ENCODE measurements at places on chromosomes 6 and 20. TPM values are rescaled to one million over a fixed set of nuclear protein-coding genes. Genes with fewer than 3 reads are reported as not detected.

The EYS gene
- total RNA-seq = not detected

DNA sequence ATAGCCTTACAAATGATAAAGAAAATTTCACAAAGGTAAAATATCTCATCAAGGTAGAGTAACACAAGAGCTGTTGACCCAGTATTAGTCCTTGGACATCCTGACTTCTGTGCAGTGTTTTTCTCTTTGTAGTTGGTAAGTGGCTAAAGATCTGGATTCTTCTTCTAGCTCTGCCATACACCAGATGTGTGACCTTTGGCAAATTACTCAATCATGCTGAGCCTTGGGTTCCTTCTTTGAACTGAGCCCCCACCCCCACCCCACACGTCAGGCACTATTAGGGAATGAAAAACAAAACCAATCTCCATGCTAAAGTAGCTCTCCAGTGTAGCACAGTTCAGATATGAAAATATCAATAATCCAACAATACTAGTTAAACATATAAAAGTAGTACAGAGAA is 15.1 kb upstream of the TRIM39 start:
- H3K4me3 ChIP-seq = no peak overlapping the region
- H3K27ac ChIP-seq = no peak overlapping the region

DNA sequence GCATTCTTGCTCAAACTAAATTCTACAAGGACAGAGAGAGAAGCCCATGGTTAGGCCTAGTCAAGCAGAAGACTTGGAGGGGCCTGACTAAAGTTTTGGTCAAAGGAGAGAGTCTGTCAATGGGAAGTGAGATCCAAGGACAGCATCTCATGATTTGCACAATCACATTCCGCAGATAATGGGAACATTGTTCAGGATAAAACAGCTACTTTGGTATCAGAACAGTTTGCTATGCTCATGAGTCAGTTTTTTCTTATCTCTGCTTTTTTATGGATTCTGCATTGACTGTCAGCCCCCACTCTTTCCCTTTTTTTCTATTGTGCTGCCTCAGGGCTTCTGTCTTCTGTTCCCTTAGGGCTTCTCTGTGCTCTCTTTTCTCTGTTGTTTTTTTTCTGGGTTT is 28.6 kb downstream of the AKAP7 start:
- H3K27me3 ChIP-seq = no peaks in the 10 kb centered on the region
- H3K4me1 ChIP-seq = no peaks in the 10 kb centered on the region
- no peak overlapping the region for H3K4me3 ChIP-seq
- DNase-seq = no peak
- peaks cover 11% of the 10 kb centered on the region for H3K36me3 ChIP-seq

DNA sequence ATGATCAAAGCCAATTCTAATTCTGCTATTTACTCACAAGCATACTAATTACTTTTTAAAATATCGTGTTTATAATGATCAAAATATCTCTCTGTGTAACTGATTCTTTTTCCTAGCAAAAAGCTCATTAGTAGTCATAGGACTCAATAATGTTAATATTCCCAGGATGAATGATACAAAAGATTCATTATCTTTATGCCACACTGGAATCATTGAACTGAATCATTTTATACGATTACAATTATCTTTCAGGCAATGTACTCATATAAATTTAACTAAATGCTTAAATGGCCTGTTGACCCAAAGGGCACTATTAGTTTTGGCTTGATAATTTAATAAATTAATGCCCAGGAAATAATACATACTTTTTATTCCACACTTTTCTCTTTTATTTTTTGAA is 96.3 kb downstream of the EYS start:
- no peak for DNase-seq
- no peak overlapping the region for H3K4me3 ChIP-seq
- H3K36me3 ChIP-seq = no peaks in the 10 kb centered on the region
- no peaks in the 10 kb centered on the region for H3K4me1 ChIP-seq

The SPTLC3 gene
- total RNA-seq = 3.1 TPM

The TRIM10 gene
- not detected for total RNA-seq

- no peaks in the 10 kb centered on the region for H3K36me3 ChIP-seq
- DNase-seq = no peak
- H3K27me3 ChIP-seq = peaks cover 14% of the 10 kb centered on the region
- H3K4me3 ChIP-seq = no peak overlapping the region
- no peak overlapping the region for H3K27ac ChIP-seq
These were observed 112.7 kb downstream of the RTN4IP1 start for GRCh38 chr6:106516616-106517015.

DNA sequence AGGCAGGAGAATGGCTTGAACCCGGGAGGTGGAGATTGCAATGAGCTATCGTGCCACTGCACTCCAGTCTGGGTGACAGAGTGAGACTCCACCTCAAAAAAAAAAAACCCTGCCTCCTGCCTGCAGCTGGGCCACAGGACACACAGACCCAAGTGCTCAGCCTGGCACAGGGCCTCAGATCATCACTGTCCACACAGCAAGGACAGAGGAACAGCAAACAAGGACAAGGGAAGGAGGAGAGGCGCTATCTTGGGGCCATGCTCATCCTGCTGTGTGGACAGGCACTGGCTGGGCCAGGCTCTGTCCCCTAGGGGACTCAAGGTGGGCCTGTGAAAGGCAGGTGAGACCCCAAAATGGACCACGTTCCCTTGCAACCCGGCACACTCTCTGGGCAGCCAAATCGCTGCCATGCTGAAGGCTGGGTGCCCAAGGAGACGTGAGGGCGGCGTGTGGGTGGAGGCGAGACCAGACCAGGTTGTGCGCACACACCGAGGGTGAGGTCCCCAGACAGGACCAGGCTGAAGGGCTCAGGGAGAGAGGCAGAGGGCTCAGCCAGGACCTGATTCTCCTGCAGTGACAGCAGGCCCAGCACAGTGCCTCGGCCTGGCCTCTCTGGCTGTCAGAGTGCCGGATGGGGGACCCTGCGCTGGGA is 9.1 kb downstream of the UCKL1 start:
- no peak overlapping the region for H3K4me3 ChIP-seq
- peak overlapping the region; percentile 86 for H3K27ac ChIP-seq
- DNase-seq = no peak
- H3K4me1 ChIP-seq = peaks cover 86% of the 10 kb centered on the region

DNA sequence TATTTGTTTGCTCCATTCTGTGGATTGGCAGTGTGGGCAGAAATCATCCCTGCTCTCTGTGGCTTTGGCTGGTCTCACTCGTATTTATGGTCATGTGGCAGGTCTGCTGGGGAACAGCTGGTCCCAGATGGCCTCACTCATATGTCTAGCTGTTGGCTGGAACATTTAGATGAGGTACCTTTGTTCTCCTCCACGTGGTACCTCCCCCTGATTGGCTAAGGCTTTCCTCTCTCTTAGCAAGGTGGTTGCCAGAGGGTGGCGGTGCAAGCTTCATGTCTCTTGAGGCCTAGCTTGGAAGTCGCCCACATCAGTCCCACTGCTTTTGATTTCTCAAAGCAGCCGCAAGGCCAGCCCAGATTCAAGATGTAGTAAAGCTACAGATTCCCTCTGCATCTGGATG is 348.5 kb upstream of the BTBD3 start:
- no peak overlapping the region for H3K4me3 ChIP-seq
- H3K4me1 ChIP-seq = no peaks in the 10 kb centered on the region
- H3K27ac ChIP-seq = no peak overlapping the region
- no peaks in the 10 kb centered on the region for H3K27me3 ChIP-seq

- no peaks in the 10 kb centered on the region for H3K27me3 ChIP-seq
- H3K36me3 ChIP-seq = no peaks in the 10 kb centered on the region
- H3K4me1 ChIP-seq = no peaks in the 10 kb centered on the region
- no peak overlapping the region for H3K27ac ChIP-seq
- no peak for DNase-seq
- no peak overlapping the region for H3K4me3 ChIP-seq
These were observed 89.8 kb upstream of the TENT5A start for GRCh38 chr6:81842254-81842653.

- DNase-seq = no peak
- no peaks in the 10 kb centered on the region for H3K4me1 ChIP-seq
- H3K27ac ChIP-seq = no peak overlapping the region
- no peaks in the 10 kb centered on the region for H3K36me3 ChIP-seq
These were observed 45.5 kb downstream of the E2F3 start for GRCh38 chr6:20447157-20447556.

DNA sequence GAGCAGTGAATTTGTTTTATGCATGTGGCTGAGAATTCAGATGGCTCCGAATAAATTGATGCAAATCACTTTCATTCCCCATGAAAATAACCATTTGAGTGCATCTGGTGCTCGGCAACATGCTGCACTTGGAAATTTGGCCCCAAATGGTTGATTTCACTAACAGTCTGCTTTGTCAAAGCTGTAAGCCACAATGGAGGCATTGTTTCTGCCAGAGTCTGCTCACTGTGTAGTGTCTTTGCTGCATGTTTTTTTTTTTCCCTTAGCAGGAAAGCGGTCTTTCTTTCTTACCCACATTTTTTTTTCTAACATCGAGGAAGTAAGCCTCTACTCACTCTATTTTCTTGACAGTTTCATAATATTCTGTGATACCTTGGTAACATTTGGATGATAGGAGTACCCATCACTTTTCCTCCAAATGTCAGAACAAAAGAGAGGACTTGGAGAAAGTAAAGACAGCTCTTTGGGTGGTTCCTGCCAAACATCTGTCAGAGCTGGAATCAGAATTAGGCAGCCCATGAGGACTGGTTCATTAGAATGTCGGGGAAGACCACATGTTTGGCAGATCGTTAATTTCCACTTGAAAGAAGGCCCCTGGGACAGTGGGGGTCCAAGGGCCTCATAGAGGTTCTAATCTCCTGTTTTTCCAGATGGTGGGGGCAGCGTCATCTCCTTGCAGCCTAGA is 149.5 kb downstream of the DOK5 start:
- H3K4me1 ChIP-seq = no peaks in the 10 kb centered on the region
- no peaks in the 10 kb centered on the region for H3K27me3 ChIP-seq
- no peak overlapping the region for H3K4me3 ChIP-seq
- no peaks in the 10 kb centered on the region for H3K36me3 ChIP-seq

The ZC2HC1B gene
- total RNA-seq = not detected
